ENCODE measurements at places on chromosomes 3 and 15. TPM values are rescaled to one million over a fixed set of nuclear protein-coding genes. Genes with fewer than 3 reads are reported as not detected.

Gene ARNT2
- not detected for total RNA-seq

Gene GOLGA6L7
- total RNA-seq = not detected

Gene USP4
- 80.3 TPM for total RNA-seq

Gene RTP1
- total RNA-seq = not detected

Gene SAMD7
- 0.96 TPM for total RNA-seq

Gene COPG1
- 182 TPM for total RNA-seq

Gene DNAH12
- total RNA-seq = not detected

Gene PCBP4
- 14.4 TPM for total RNA-seq

Gene DUSP7
- total RNA-seq = 13.5 TPM

Gene TMC3
- total RNA-seq = not detected

Gene MED12L
- 33.8 TPM for total RNA-seq

GRCh38 chr3:141796889-141797781, 33.9 kb downstream of the GRK7 start:
- no peak for DNase-seq

DNA sequence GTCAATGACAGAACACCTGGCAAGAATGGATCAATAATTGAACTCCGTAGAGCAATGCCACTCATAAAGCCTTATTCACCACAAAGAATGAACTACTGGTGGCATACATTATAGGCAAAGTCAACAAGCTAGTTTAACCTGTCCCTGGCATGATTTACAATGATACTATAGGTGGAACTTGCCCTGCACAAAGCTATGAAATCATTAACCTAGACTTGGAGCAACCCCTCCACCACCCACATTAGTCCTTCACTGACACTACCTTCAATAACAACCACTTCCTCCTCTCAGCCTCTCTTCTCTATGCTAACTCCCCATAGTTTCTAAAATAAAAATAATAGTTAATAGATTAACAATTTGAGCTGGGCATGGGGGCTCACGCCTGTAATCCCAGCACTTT, 54.4 kb downstream of the ACAP2 start:
- no peak for DNase-seq

DNA sequence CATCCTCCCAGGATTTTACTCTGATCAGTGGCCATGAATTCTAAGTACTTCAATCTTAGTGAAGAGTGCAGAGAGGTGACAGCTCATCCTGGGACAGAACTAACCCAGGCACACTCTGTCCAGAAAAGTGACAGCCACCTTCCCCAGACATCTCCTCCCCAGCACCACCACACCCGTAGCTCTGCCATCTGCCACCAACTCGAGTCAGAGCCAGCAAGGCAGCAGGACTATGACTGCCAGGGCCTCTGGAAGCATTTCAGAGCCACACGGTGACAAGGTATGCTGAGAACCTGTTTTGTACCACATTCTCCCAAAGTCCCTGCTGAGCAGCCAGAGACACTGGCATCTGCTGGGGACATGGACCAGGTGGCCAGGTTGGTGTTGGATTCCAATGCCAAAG, 71.0 kb downstream of the NTRK3 start:
- no peak for DNase-seq

DNA sequence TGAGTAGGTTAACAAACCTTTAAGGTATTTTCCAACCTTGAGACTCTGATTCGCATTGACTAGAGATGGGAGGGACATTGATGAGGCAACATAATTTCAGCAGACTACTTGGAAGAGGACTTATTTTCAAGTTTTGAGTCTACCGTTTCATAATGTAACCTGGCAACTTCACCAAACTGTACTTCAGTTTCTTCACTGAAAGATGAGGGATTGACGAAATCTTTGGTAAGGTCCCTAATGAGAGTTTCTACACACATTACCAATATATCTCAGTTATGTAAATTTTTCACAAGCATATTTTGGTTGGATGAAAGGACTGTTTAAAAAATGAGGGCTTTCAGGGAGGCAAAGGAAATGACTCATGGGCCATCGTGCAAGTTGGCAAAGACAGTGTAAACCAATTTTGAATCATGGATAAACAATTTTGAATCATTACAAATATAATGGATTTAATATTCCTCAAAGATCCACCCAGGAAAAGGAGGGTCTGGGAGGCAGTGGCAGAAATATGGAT, 28.7 kb upstream of the SEMA6D start:
- no peak for DNase-seq

GRCh38 chr3:134597390-134597970, 53.3 kb downstream of the KY start:
- no peak for DNase-seq

- no peak for DNase-seq
Observed at GRCh38 chr3:15681668-15682067, 80.1 kb downstream of the BTD start.

DNA sequence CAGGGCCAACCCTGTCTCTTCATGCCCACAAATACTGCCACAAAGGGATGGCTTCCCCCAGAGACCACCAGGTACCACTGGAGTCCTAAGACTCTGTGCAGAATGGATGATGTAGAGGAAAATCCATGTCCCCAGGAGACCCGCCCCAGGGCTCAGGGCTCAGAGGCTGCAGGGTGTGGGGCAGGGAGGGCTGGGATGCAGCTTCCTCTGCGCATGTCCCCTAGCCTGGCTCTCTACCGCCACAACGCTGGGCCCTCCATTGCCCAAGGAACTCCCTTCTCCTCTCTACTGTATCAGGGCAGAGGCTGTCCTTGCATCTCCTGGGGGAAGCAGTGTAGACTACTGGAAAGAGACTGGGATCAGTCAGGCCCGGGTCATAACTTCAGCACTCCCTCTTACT, 19.5 kb upstream of the TICRR start:
- DNase-seq = no peak

DNA sequence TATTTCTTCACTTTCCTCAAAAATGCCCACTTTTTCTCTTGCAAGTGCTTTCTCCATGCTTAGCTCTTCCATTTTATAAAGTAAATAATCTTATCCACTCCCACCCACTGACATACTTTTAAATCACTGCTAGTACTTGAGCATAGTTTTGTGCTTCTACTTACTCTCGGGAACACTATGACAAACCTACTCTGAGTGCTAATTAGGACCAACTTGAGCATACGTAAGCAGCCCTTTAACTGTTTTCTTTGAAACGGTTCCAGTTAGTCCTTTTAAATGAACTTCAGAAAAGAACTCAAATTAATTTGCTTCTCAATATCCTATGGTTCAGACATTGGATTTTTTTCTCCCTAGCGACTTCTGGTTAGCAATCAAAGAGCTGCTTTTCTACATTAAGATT, 280.0 kb upstream of the SOX2 start:
- DNase-seq = no peak

DNA sequence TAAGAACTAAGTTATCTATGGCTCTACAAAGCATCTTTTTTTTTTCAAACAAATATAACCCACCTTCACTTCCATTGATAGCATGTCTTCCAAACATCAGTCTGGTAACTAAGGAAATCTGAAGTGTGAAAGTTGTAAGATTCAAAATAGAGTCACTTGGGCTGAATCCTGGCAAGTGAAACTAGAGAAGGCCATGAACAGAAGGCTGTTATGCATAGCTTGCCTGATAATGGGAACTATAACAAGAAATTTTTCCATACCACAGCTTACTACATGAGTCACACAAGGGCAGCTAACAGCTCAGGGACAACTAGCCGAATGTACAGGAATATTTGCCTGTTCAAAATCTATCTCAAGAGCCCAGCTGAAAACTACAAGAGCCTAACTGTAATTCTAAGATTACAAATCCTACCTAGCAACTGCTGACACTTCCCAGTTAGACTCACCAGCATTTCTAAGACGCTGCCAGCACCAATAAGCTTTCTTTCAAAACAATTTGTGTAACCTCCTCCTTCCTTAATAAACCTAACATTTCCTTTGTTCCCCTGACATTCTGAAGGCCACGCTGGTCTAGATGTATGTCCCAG, 1066.5 kb downstream of the PLOD2 start:
- DNase-seq = peak; percentile 23

GRCh38 chr15:81254916-81255290, 58.2 kb downstream of the IL16 start:
- no peak for DNase-seq

- no peak for DNase-seq
Observed at GRCh38 chr15:41836713-41837454, 1.8 kb upstream of the PLA2G4B start.

- DNase-seq = peak; percentile 11
Observed at GRCh38 chr15:56460947-56461346, 4.0 kb downstream of the MNS1 start.

DNA sequence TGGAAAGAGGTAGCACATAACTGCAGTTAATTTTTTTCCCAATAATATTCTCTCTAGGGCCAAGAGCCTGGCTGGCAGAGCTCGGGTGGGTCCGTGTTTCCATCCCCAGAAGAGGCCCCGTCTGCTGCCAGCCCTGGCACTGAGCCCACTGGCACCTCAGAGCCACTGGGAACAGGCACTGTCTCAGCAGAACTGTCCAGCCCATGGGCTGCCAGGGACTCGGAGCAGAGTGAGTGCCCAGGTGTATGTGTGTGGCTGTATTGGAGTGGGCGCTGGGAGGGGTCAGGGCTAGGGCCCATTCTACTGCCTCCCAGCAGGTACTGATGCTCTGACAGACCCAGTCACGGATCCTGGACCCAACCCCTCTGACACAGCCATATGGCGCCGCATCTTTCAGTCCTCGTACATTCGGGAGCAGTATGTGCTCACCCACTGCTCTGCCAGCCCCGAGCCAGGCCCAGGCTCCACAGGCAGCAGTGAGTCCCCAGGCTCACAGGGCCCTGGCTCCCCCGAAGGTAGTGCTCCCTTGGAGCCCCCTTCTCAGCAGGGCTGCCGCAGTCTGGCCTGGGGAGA, 8.9 kb downstream of the VWA5B2 start:
- DNase-seq = no peak

DNA sequence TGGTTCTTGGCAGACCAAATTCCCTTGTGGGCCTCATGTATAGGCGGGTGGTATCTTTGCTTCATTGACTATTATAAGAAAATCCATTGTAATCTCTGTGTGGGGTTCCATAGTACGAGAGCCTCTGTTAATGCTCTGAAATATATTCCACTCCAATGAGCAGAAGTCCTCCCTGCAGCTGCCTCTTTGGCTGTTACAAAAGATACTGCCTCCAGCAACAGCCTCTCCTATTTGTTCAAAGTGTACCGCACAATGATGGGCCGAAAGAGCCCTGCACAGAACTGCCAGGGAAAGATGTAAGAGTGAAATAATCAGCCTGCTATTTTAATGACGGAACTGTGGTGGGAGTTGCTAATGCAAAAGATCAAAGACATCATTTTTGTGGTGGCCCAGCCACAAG, 48.9 kb downstream of the GRK7 start:
- no peak for DNase-seq

- no peak for DNase-seq
Observed at GRCh38 chr3:86147119-86147518, 843.8 kb downstream of the VGLL3 start.

DNA sequence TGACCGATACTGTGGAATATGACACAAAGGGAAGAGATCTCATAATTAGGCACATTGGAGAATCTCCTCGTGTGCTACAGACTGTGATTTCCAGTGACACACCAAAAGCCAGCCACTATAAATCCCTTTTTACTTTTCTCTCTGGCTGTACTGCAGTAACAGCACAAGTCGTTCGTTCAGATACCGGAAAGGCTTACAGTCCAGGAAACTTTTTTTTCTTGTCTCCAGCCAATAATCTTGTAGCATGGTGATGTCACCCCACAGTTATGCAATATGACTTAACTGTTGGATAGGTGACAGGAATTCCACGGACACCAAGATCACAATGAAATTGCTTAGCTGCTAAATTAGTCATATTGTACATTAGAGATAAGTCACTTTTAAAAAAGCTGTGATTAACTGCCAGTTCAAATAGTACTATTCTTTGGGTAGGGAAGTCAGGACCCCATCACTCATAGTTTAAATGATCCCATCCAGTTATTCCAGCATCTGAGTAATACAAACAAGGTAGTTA, 36.3 kb upstream of the TSC22D2 start:
- no peak for DNase-seq

GRCh38 chr15:64286473-64286872, 69.5 kb downstream of the CSNK1G1 start:
- DNase-seq = no peak

Measured in OCI-LY7 (cell line).